ENCODE measurements at places on chromosomes 6 and 20.

DNA sequence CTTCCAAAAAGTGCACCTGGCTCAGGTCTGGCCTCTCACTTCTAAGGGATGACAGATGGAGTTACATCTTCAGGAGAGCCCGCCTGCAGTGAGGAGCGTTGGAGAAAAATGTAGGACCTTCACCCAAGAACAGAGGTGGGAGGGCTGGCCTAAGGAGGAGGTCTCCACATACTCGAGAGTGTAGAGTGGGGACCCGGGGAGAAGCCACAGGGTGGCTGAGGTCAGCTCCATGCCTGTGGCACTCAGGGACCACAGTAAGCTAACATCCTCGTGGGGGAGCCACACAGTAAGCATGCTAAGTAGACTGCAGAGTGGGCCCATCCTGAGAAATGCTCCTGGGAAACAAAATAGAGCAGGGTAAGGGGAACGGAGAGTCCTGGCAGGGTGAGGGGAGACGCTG lies 24.0 kb downstream of the AAR2 start:
- DNase-seq: no peak

DNA sequence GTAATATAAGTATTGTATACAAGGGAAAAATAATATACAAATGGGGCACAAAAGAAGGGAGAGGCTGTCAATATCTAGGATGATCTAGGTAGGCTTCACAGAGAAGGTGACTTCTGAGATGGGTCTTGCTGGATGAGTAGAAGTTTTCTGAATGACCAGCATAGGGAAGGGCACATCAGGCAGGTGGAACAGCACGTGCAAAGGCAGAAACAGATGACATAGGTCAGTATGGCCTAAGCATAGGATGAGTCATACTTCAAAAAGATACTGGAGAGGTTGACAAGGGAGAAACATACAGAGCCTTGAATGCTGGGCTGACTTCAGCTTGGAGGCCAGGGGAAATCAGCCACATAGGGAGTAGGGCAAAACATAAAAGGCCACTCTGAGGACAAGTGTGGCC lies 31.9 kb upstream of the SIRPA start:
- DNase-seq: no peak

DNA sequence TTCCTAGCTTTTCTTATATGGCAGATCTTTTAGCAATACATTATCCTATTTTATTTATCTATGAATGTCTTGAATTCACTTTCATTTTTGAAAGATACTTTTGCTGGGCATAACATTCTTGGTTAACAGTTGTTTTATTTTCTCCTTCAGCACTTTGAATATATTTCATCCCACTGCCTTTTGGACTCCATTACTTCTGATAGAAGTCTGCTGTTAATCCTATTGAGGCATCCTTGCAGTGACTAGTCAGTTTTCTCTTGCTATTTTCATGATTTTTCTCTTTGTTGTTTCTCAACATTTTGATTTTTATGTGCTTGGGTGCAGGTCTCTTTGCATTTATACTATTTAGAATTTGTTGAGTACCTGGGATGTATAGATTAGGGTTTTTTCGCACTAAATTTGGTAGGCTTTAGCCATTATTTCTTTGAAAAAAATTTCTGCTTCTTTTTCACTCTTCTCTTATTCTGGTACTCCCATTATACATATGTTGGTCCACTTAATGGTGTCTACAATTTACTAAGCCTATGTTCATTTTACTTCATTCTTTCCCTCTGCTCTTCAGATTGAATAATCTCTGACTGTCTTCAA lies 53.2 kb downstream of the PHACTR3 start:
- no peak for DNase-seq

GRCh38 chr6:34970957-34971356 lies 81.9 kb downstream of the ANKS1A start:
- DNase-seq: no peak

DNA sequence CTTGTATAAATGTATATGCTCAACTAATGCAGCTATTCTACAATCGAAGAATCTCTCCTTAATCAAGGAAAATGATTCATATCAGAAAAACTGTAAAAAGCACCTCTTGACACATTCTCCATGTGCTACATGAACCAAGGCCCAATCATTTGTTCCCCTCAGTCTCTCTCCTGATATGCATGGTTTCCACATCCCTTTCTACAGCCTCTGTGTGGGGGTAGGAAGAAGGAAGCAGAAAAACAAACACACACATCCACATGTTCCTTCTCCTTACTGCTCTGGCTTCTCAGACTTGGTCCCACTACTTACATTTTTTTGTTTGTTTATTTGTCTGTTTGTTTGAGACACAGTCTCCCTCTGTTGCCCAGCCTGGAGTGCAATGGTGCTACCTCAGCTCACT lies 510.5 kb downstream of the PRKN start:
- DNase-seq: no peak

- DNase-seq: no peak
Measured at GRCh38 chr20:16005915-16006493, 567.2 kb downstream of the KIF16B start.

- DNase-seq: no peak
Measured at GRCh38 chr20:54879393-54879792, 404.0 kb downstream of the DOK5 start.

- DNase-seq: no peak
Measured at GRCh38 chr6:12845224-12846004, 128.8 kb downstream of the PHACTR1 start.

DNA sequence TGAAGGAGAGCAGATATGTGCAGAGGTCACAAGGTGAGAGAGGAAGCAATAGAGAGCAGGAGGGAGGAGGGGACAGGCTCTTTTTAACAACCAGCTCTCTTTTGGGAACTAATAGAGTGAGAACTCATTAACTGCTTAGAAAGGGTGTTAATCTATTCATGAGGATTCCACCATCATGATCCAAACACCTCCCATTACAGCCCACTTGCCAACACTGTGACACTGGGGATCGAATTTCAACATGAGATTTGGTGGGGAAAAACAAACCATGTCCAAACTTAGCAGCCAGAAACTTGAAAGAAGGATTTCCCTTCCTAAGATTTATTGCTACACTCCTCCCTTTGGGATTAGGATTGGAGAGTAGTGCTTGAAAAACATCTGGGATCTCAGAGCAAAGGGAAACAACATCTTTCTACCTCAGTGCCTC lies 135.5 kb upstream of the PLCB4 start:
- DNase-seq: no peak

- no peak for DNase-seq
Measured at GRCh38 chr6:28224131-28225055, 682 bp upstream of the ZSCAN9 start.

DNA sequence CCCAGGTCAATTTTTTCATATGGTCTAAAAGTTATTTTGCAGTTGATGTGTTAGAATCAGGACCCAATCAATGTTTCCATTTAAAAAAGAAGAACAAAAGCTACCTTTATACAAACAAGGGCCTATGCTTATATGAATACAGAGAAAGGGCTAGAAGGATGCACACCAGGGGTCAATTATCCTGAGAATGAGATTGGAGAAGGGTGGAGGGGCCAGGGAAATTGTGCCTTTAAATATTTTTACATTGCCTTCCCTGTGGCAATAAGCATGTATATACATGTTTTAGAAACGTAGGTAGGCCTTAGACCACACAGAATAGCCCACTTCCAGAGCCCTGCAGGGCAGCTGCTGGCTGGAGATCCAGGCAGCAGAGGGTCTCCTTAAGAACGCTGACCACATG lies 12.7 kb downstream of the EXOC2 start:
- no peak for DNase-seq

DNA sequence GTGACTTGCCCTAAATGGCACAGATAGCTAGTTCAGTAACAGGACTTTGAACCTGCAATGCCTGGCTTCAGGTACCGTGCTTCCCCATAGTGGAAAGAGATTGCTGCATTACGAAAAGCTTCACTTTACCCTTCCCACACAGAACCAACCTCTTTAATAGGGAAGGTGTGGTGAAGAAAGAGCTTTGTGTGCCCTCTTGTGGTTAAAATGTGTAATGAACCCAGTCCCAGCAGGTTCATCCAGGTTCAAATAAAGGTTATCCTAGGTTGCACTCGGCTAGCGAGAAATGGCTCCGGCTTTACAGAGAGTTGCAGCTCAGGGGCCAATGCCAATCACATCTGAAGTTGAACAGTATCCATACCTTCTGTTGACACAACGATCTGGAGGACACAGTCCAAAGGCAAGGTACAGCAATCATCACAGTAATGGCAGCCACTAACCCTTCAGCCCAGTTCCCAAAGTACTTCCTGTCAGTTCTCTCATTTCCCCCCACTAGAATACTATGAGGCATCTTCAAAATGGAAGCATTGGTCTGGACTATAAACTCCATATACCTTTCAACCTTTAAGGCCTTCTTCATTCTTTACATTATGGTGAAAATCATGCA lies 3.0 kb downstream of the DEFB115 start:
- no peak for DNase-seq

GRCh38 chr6:167733740-167734661 lies 92.7 kb upstream of the AFDN start:
- DNase-seq: no peak

DNA sequence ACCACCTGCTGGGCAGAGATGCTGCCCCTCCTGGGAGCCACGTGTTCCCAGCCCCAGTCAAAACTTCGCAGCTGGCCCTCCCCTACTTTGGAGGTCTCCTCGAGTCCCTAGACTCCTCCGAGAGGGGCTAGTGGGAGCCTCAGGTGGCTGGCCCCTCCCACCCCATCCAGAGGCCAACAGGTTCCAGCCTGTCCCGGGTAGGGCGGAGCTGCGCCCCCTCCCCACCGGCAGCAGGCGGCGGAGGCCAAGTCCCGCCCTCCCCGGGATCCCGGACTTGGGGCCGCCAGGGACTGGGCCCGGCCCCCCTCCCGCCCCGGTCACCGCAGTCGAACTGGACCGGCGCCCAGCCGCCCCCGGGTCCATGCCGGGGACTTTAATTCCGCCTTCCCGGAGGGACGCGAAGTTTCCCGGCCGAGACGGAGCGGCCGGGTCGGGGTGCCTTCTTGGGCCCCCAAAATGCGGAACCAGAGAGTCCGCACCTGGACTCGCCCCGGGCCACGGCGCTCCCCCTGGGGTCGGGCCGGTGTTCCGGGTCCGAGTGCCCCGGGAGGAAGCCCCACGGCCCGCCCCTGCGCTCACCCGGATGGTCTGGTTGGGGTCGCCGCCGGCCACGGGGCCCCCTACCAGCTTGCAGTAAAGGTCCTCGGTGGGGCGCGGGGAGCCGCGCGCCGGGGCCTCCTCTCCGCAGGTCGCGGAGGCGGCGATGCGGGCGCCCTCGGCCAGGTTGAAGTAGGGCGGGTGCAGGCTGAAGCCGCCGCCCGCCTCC lies 559 bp downstream of the LAMA5 start:
- no peak for DNase-seq

DNA sequence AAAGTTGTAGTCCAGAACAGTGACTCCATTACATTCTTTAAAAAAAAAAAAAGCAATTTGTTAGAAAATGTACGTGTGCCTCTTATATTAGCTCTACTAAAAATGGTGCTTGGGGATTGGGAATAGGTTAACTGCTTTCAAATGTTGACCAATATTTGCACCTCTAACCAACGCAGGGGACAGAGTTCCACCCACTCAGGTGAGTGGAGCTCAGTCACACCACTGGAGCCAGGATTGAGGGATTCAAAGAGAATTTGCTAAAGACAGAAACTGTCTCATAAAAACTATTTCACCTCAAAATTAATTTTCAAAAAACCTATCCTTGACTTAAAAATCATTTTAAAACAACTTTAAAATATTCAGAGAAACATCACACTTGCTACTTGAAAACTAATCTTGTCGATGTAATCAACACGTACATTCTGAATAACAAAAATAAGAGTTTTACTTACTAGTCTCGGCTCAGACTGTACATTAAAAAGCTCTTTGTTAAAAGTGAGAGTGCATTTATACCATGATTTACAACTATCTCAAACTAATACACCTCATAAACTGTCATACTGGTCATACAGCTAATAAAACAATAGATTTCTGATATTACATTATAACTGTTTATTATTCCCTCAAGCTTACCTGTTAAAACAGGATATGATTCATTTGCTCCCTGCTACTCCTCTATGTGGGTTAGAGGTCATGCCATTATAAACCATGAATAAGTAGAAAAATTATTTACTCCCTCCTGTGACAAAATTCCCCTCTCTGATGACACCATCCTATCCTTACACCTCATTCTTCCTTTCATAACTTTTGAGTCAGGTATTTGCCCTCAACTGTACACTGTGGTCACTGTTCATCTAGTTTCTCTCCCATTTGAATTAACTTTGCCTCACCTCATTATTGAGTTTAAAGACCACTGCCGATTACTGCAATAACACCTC lies 88.6 kb downstream of the PDE10A start:
- no peak for DNase-seq

DNA sequence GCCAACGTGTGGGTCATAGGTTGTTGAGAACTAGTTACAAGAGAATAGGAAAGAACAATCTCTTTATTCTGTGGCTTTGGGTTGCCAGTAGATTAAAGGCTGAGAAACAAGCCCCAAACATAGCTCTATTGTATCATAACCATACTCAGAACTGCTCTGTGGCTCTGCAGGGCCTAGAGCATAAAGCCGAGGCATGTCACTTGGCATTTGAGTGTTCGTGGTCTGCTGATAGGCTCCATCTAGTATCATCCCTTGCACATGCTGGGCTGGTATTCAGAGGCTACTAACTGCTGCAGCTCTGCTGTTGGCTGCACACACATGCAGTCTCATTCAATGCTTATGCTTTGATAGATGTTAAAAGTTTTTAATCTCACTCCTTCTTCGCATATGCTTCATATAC lies 157.9 kb downstream of the OGFRL1 start:
- no peak for DNase-seq

DNA sequence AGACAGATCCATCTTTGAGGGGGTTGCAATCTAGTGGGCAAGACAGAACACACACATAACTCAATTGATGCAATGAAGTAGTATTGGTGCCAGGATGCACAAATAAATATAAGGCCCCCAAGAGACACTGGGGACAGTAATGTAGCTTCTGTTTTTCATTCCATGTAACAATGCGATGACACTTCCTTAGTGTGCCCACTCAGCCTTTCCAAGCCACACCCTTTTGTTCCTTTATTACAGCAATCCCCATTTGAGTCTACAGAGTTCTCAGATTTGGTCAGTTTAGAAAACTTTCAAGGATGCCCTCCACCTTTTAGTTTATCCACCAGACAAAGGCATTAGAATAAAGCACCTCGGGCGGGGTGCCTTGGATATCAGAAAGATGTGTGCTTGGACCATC lies 15.5 kb downstream of the TGM3 start:
- DNase-seq: no peak

DNA sequence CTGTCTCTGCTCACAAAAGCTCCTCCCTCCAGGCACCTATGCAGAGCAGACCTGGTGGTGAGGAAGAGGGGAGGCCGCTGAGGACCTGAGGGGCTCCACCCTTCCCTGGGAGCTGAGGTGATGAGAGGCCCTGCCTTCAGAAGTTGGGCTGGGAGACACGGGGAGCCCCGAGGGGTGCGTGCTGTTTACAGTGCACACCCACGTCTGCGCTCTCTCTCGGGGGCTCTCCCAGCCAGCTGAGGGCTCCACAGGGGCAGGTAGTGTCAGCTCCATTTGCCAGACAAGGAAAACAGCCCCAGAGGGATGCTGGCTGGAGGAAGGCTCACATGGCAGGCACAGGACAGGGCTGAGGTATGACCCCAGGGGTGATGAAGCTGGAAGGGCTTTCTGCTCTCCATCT lies 13.5 kb upstream of the NOL4L start:
- DNase-seq: no peak

Data from hematopoietic multipotent progenitor cell treated with erythropoietin and hydrocortisone succinate and interleukin-3 and kit ligand, for 17 days (in vitro differentiated cells).